ENCODE measurements at places on chromosomes 12 and 14. TPM values are rescaled to one million over a fixed set of nuclear protein-coding genes. Genes with fewer than 3 reads are reported as not detected.
A peak's percentile ranks its signal among the peaks of the same experiment; 100 is the strongest.

DNA sequence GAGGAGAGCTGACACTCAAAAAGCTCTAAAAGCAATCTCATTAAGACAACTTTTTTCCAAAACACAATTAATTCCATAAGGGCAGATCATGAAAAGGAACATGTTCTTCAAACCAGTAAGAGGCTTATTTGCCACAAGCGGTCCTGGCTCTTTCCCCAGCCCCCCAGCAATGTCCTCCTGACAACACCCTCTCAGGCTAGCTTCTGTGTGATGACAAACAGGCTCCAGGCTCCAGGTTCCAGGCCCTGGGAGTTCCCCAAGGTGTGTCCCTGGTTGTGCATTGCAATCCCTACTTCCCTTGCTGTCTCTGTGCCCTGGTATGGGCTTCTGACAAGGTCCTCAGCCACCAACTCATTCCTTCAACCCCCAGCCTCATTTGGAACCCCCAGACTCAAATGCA is 8.9 kb downstream of the HVCN1 start:
- no peak for DNase-seq

DNA sequence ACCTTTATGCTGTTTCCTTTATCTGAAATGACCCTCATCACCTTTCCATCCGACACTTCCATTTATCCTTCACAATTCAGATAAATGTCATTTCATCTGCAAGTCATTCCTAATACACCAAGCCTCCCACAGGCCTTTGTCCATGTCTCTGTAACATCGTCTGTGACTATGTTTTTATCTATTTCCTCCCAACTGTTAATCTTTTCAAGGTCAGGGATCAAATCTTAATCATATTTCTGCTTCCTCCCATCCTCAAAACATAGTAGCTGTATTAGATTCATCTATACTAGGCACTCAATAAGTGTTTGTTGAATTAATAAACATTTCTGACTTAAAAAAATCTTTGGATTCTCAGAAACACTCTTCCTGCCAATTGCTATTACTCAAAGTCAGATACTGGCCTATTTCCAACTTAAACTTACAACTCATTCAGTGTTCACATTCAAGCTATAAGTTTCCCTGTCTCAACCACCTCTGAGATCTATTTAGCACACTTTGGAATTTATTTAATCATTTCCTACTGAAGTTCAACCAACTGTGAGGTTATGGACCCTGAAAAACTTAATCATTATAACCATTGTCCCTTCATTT is 100.2 kb upstream of the ALX1 start:
- DNase-seq, result peak; percentile 59

DNA sequence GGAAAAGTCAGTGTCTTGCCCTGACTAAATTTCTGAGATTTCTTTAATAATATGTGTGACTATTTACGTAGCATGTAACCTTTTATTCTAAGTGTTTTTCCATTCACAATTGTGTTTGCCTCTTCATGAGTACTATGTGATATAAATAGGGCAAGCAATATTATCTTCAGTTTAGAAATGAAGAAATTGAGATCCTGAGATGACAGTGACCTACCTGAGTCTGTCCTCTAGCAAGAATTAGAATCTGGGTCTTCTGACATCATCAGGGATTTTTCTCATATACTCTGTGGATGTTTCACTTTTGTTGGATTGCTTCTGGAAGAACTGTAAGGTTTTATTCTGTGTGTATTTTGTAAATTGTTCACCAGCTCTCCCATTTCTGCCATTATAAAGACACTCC is 35.0 kb downstream of the TMTC2 start:
- no peak for DNase-seq

NOC4L gene
- 48.3 TPM for total RNA-seq

RTL1 gene
- not detected for total RNA-seq

DEGS2 gene
- 1.6 TPM for total RNA-seq

GRCh38 chr12:80188576-80188975 is 89.2 kb downstream of the OTOGL start:
- DNase-seq, result no peak

HPD gene
- not detected for total RNA-seq

FLRT2 gene
- not detected for total RNA-seq

DNA sequence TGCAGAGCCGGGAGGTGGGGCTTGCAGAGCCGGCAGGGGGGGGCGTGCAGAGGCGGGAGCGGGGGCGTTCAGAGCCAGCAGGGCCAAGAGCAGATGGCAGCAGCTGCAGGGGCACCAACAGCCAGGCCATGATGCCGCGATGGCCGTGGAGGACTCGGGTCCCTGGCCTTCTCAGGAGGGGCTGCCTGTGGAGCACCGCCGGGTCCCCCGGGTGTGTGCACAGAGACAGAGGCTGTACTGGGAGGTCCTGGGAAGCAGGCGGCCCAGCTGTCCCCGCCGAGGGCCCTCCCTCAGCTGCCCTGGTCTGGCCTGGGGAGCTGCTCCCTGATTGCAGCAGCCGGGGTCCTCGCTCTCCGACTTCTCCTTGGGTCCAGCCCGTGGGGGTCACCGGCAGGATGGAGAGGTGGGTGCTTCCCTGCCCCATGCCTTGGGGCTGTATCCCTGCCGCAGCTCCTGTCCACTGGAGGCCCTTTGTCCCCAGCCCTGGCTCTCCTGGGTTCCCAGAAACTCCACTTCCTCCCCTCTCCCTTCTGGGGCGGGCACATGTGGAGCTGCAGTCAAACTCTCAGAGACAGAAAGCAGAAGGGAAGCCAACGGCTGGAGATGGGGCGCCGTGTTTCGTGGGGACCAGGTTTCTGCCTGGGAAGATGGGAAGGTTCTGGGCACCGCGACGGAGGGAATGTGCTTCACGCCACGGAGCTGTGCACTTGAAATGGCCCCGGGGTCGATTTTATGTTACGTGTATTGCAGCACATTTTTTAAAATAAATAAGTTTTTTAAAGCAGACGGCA is 75.8 kb upstream of the GALNT9 start:
- DNase-seq, result no peak

- DNase-seq, result no peak
Measured at GRCh38 chr12:2768224-2768961, 26.4 kb upstream of the FKBP4 start.

GRCh38 chr12:23618718-23619117 is 330.8 kb downstream of the SOX5 start:
- no peak for DNase-seq

ERC1 gene
- 16.0 TPM for total RNA-seq

DNA sequence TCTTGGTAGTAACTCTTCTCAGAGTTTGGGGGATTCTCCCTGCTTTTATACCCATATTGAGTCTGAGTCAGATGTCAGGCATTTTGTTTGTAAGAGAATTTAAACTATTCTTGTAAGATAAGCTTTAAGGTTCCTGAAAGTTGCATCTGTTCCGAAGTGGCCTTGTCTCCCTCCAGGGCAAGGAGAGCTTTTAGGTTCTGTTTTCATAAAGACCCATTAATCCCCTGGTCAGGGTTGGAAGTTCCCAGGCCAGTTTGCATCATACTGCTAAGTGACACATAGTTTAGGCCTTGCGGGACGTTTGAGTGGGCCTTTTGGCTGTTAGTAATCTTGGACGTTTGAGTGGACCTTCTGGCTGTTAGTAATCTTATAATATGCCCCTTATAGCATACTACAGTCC is 396.7 kb downstream of the NPAS3 start:
- DNase-seq, result no peak

KLRC4 gene
- not detected for total RNA-seq

- peak; percentile 18 for DNase-seq
Measured at GRCh38 chr14:104550861-104551728, 28.5 kb upstream of the C14orf180 start.

AMN gene
- total RNA-seq, result not detected

RASSF8 gene
- total RNA-seq, result 51.2 TPM

GRCh38 chr12:66244446-66244845 is 55.4 kb downstream of the IRAK3 start:
- DNase-seq, result no peak

BLTP3B gene
- total RNA-seq, result 29.0 TPM

- no peak for DNase-seq
Measured at GRCh38 chr12:112710414-112710813, 81.1 kb upstream of the RPH3A start.

- DNase-seq, result no peak
Measured at GRCh38 chr14:31687726-31688125, 126.5 kb downstream of the NUBPL start.

TCL1B gene
- not detected for total RNA-seq

DNA sequence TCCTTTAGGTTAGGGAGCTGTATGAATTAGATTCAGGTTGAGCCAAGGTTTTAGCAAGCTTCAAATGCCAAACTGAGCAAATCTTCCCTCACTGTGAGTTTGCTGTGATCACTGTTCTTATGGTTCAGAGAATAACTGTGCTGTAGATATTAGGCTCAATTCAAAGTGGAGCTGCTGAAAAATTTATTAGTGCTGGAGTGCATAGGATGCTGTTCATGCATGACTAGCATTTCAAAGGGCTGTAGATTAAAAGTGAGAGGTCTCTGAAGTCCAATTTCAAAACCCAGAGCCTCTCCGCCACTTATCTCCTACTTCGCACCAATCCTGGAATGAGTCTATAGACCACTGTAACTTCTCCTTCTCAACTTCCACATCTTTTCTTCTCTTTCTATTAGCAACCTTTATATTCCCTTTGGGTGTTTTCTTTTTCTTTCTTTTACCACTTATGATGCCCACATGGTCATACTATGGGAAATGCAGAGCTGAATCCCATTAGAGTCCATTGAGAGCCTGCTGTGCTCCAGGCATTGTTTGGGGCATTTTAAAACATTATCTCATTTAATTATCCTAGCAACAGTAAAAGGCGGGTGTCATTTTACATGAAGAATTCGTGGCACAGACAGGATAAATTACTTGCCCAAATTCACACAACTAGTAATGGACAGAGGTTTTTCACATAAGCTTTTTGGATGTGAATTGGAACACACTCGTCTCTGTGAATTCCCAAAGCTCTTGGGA is 77.5 kb upstream of the EEA1 start:
- DNase-seq, result no peak

AKAP6 gene
- total RNA-seq, result 1.5 TPM

DNA sequence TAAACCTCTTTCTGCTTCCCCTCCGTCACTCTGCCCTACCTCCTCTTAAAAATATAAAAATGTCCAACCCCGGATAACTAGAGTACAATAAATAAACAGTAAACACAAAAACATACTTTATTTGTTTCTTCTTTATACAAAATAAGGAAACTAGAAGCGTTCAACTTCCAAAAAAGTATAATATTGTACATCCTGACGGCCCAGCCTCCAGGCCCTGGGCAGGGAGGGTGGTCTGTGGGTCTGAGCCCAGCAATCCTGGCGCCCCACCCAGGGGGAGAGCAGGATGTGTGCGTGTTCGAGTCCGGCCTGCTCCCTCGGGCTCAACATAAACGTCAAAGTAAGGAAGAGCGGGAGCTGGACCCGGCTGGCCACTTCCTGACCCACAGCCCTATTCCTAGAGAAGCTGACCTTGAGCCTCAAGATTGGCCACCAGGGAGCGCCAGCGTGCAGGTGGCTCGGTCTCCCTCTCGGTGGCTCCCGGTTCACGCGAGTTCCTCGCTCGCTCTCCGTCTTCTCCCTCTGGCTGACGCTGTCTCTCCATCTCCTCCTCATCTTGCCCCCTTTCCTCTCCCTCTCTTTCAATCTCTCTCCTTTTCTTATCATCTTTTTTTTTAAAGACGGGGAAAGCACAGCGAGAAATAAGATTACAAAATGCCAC is 9.4 kb downstream of the LHX5 start:
- peak; percentile 91 for DNase-seq

- DNase-seq, result peak; percentile 17
Measured at GRCh38 chr12:109879351-109880042, 844 bp downstream of the GLTP start.

DNA sequence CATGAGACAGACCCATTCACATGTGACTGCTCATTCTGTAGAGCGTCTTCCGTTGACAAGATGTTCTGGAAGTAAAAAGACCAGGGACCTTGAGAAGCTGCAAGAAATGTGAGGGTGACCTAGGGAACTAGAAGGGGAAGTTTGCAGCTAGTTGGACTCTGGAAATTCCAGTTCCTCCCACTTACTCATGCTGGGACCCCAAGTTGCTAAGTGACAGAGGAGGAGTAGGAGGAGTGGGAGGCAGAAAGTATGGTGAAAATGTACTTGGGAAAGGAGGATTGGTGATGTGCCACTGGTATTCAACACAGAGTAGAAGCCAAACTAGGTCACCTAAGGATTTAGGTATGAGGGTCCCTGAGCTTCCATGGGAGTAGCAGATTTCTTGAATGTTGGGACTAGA is 132.4 kb downstream of the KCNA5 start:
- DNase-seq, result no peak

DNA sequence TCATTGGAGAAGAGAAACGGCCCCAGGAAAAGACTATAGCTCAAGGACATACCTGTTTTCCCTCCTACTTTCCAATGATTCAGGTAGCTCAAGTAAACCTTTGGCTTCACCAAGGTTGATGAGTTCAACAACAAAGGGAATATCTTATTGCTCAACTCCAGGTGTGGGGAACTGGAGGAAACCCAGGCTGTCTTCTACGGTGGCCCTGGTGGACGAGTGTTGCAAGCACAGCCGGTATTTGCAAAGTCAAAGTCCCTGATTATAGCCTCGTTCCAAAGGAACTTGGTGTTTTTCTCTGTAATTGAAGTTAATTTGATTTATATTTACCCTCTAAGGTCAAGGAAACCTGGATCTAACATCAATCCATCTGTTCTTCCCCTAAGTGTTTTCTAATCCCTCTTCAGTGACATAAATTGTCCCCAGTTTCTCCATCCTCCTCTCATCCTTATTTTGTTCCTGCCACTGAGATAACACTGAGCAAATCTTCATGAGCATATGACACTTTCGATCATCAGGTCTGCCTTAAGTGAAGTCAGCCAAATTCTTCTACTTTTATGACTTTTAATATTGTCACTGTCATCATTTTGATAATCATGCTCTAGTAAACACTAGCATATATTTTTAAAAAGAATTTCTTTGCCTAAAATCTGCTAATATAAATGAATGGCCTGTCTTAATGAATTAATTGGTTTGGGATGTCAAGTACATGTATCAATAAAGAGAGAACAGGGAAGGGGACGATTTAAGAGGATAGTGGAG is 174.6 kb upstream of the TBX3 start:
- DNase-seq, result peak; percentile 20

DNA sequence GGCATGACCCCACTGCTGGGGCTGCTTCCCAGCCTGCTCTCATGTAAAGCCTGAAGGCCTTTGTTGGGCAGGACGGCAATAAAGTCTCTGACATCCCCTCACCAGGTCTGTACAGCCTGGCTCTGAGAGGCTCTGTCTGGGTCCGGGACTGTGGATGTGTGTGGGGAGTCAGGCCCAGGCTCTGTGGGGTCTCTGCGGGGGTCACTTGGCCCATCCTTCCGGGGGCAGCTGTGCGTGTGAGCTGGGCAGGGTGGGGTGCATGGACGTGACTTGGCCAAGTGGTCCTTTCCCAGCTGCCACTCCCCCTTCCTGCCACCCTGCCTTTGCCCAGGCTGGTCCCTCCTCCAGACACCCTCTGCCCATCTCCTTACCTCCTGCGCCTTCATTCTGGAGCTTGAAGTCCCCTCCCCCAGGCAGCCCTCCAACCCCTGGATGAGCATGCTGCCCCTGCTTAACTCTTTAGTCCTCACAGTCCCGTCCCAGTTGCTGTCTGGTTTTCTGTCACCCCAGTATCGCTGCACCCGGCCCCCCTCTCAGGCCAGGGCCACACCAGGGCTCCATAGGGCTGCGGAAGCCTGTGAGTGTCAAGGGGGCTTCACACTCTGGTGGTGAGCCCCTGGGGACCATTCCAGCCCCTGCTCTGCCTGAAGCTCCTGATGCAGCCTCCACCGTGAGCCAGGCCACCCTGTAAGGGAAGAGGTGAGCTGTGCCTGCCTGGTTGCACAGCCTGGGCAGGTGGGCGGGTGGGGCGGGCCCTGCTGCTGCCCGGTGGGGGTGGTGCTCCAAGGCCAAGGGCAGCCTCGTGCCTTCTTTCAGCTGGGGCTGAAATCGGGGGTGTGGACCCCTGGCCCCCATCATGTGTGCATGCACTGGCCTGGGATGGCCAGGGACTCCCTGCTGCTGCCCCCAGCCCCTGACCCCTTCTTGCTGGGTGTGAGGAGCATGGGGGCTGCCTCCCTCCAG is 25.5 kb upstream of the KIF26A start:
- no peak for DNase-seq

Data from PC-3 (cell line).